ENCODE measurements at places on chromosomes 2 and 18.

DNA sequence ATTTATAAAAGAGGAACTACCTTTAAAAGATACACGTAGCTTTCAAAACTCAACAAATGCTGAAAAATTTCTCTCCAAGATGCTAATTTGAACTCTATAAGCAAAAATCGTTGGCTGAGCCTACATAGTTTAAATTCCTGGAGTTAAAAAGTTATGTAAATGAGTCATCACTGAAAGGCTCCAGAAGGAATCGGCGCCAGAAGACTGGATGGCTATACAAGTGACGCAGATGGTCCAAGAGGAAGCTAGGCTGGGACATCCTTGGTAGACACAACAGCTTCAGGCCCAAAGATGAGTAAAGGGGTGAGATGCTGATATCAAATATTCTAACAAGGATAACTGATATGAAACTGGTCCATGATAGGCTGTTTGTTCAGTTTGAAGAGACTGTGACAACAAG lies 22.8 kb upstream of the DNAH6 start:
- no peak for DNase-seq

DNA sequence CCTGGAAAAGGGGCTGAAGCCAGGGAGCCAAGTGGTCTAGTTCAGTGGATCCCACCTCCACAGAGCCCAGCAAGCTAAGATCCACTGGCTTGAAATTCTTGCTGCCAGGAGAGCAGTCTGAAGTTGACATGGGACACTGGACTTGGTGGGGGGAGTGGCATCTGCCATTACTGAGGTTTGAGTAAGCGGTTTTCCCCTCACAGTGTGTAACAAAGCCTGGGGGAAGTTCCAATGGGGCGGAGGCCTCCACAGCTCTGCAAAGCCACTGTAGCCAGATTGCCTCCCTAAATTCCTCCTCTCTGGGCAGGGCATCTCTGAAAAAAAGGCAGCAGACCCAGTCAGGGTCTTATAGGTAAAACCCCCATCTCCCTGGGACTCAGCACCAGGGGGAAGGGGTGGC lies 144.4 kb downstream of the PTPRM start:
- no peak for DNase-seq

DNA sequence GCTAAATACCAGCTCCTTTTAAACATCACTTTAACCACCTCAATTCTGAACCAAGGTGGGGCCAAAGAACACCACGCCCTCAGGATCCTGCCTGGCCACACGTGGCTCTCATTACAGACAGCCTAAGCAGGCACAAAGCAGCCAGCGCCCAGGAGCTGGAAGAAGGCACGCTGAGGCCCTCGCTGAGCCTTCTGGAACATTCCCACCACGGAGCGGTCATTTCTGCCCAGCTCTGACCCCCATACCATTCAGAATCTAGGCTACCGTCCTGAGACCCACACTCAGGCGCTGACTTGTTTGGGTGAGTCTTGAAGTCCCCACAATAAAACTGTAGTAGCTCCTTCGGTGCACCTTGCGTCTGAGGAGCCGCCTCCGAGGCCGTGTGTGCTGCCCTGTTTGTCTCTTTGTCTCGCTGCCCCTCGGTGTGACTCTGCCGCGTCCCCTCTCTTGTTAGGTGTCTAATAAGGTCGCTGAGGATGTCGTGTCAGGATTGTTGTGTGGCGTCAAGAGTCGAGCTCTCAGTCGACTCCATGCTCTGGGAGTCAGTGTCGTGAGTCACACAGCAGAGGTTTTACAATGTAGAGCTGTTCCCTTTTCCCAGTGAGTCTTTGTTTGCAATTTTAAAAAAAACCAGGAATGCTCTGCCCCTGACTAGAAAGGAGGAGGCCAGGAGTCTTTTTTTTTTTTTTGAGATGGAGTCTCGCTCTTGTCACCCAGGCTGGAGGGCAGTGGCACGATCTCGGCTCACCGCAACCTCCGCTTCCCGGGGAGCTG lies 242.4 kb downstream of the KLHL29 start:
- DNase-seq, result no peak

DNA sequence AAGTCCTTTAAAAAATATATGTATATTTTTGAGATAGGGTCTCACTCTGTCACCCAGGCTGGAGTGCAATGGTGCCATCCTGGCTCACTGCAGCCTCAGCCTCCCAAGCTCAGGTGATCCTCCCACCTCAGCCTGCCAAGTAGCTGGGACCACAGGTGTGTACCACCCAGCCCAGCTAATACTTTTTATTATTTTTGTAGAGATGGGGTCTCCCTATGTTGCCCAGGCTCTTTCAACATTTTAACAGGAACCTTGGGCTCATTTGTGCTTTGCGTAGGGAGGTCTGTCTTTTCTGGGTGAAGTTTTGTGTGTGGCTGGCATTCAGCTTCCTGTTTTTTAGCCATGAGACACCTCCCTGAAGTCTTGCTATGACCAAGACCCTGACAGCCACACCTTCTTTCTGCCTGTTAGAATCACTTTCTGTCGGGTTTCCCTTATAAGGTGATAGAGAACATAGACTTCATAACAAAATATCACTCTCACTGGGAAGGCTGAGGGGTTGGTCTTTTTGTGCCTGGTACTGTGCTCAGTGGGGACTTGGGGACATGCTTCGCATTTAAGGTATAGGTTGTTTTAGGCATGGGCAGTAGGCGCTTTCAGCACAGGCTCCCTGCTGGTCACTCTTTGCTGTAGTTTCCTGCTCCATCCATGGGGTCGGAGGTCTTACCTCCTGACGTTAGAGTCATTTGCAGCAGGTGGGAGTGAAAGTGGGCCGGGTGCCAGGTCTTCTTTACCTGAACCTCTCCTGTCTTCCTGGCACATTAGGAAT lies 3.4 kb downstream of the RAB31 start:
- DNase-seq, result no peak

- DNase-seq, result no peak
Measured at GRCh38 chr2:25808006-25808383, 70.3 kb downstream of the ASXL2 start.

DNA sequence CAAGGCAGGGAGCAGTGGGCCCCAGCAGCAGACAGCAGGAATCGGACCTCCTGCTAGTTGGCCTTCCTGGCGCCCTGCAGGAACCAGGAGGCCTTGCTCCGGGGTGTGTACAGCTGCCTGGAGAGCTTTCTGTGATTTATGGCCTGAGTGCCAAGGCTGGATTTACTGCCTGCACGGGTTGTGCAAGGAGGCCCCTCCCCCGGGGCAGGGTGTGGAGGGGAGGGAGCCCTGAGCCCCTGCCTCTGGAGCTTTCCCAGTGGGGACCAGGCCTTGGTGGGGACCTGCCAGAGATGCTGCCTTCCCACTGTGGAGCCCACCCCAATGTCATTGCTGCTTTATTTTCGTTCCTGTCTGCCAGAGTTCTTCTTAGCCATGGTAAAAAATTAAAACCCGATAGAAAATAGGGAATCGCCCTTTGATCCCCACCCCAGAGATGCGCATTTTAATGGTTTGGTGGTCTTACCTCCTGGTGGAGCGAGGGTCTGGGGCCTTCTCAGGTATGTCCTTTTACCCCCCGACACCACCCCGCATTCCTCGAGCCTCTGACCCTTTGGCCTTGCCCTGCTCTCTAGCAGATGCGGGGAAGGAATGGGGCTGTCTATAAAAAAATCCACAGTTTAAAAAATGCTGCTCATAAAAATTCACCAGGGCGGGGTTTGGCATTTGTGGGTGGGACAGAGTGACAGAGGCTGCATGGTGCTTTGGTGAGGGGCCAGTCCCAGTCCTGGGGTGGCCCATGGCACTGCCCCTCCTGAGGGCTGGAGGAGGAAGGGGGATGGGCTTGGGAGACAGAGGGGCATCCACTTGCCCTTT lies 6.9 kb upstream of the RALB start:
- DNase-seq, result peak; percentile 94

GRCh38 chr18:3450012-3450798 lies at the start of gene TGIF1:
TSS of gene TGIF1 (plus strand) at chr18:3450172. CDS start at chr18:3450490, 318 bp downstream.
- peak; percentile 66 for DNase-seq

- DNase-seq, result no peak
Measured at GRCh38 chr2:111662771-111663470, 221.1 kb downstream of the ANAPC1 start.

DNA sequence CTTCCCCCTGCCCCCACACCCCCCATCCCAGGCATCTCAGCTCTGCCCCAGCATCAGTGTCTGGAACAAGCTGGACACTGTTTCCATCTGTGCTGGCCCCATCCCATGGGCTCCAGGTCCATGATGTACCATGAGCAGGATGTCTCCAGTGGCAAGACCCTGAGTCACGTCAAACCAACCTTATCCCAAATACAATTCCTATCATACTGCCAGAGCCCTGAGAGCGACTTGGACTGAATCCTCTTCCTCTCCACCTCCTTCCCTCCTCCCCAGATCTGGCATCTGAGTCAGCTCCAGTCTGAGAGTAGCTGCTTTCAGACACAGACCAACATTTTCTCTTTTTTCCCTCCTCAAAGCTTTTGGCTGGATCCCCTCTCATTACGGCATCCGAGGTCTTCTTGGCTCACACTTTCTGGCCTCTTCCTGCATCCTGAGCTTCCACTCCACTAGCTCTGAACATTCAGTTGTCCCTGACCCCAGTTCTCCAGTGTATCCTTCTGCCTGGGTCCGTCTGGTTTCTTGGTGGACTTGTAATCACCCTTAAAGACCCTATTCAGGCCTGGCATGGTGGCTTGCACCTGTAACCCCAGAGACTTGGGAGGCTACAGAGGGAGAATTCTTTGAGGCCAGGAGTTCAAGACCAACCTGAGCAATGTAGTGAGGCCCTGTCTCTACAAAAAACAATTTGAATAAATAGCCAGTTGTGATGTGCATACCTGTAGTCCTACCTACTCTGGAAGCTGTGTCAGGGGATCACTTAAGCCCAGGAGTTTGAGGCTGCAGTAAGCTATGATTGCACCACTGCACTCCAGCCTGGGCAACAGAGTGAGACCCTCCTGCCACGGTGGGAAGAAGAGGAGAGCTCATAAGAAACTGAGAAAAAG lies 68.3 kb downstream of the ACKR3 start:
- no peak for DNase-seq

DNA sequence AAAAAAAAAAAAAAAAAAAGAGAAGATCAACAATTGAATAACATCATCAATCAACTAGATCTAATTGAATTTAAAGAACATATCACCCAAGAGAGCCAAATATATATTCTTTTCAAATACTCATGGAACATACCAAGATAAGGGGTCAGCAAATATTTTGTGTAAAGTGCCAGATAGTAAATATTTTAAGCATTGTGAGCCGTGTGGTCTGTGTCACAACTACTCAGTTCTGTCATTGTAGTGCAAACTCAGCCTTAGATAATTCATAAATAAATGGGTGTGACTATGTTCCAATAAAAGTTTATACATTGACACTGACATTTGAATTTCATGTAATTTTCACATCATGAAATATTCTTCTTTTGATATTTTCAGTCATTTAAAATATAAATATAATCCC lies 45.9 kb downstream of the OTX1 start:
- no peak for DNase-seq

- DNase-seq, result no peak
Measured at GRCh38 chr2:230924470-230925341, at the start of gene GPR55. TSS of gene GPR55 (minus strand) at chr2:230925242. CDS start at chr2:230910962, 14,280 bp downstream.

DNA sequence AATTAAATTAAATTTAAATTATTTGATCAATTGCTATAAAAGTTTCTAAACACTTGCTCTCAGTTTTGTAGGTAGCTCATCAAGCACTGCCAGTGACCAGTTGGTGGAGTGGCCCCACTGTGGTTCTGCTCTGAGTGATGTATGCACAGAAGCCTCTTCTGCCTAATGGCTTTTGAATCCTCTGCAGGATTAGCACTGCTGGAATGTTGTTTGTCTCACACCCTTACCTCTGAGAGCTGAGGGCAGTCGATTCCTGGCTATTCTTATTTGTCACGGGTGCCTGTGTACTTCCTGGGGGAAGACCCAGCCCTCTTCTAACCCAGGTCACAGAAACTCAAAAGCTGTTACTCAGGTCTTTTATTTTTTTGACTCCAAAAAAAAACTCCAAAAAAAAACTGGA lies 9.5 kb downstream of the CAPN14 start:
- no peak for DNase-seq

DNA sequence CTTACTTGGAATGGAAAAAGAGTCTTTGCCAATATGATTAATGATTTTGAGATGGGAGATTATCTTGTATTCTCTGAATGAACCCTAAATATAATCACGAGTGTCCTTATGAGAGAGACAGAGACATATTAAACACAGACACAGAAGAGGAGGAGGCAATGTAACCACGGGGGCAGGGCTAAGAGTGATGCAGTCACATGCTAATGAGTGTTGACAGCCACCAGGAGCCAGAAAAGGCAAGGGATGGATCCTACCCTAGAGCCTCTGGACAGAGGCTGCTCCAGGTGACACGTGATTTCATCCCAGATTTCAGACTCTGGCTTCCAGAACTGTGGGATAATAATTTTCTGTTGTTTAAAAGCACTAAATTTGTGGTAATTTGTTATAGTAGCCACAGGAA lies 679.6 kb downstream of the MBD2 start:
- peak; percentile 0 for DNase-seq

- no peak for DNase-seq
Measured at GRCh38 chr18:36187826-36188721, 777 bp downstream of the MOCOS start.

- no peak for DNase-seq
Measured at GRCh38 chr2:1101011-1101782, 150.5 kb downstream of the SNTG2 start.

GRCh38 chr2:112836163-112836560 lies 417 bp downstream of the IL1B start:
- DNase-seq, result no peak

DNA sequence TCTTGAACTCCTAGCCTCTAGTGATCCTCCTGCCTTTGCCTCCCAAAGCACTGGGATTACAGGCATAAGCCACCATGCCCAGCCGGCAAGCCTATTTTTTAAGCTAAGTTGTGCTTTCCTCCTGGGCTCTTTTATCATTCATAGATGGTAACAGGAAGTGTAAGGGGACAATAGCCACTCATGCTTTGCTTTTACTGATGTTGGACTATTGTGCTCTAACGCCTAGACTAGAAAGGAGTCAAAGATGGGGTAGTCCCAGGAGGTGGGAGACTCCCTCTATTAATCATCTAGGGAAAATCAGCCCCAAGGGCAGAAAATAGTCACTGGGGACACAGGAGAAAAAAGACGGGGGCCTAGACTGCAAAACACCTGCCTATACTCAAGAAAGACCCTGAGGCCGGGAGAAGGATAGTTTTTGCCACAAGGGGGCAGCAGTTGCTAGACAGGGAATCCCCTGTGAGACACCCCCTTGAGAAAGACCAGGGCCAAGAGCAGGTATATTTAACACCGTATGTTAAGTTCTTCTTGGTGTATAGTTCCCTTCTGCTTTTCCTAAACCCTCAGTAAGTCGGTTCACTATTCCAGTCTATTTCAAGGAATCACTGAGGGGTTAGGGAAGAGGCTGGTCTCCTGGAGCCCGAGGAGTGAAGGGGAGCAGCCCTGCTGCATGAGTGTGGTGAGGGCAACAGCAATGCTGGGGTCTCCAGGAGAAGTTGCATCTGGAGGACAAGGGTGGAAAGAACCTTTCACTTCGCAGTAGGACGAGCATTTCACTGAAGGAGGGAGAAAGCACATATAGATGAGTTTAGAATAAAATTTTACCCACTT lies 2.1 kb upstream of the CXCR1 start:
- peak; percentile 37 for DNase-seq

GRCh38 chr2:25788457-25788856 lies 89.8 kb downstream of the ASXL2 start:
- DNase-seq, result no peak
